ENCODE measurements at places on chromosomes 1 and 21.

- no peak for DNase-seq
Measured at GRCh38 chr1:206703661-206704060, 19.0 kb downstream of the MAPKAPK2 start.

- no peak for DNase-seq
Measured at GRCh38 chr1:165276314-165276713, 80.2 kb downstream of the LMX1A start.

- DNase-seq: peak; percentile 14
Measured at GRCh38 chr1:67441183-67441582, 11.0 kb upstream of the SERBP1 start.

DNA sequence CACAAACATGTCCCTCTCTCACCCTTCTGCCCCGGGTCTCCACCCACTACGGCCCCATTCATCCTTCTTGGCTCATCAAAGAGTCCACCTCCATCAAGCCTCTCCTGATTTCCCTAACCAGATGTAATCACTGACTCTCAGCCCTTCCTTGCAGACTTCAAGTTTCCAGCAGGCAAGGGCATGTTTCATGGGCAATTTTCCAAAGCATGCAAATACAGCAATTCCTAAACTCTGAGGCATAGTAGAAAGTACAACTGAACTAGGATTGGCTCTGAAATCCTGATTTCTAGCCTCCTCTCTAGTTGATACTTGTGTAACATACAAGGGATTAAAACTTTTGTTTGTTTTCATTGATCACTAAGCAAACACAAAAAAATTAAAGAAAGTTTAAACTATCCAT is 109.1 kb upstream of the GADD45A start:
- no peak for DNase-seq

DNA sequence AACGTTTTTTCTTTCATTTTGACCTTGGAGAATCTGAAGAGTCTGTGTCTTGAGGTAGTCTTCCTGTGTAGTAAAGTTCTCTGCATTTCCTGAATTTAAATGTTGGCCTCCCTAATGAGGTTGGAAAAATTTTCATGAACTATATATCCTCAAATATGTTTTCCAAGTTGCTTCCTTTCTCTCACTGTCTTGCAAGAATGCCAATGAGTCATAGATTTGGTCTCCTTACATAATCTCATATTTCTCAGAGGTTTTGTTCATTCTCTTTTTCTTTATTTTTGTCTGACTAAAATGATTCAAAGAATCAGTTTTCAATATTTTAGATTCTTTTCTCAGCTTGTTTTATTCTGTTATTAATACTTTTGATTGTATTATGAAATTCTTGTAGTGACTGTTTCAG is 87.6 kb downstream of the DRAM2 start:
- no peak for DNase-seq

GRCh38 chr1:7539769-7540175 is 231.3 kb upstream of the VAMP3 start:
- DNase-seq: no peak

DNA sequence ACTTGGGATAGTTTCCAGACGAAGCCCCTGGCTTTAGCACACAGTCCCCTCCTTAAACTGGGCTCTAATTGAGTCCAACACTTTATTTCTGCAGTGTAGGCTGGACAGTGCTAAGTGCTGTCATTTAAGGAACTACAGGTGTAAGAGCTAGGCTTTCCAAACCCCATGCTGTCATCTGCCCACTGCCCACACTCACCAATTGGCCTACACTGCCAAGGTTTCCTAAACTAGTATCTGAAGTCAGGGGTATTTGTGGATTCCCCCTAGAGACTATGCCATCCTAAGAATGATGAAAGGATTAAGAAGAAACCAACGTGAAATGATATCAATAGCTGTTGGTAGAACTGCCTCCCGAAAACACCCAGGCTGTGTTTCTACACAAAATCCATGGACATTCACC is 160.9 kb downstream of the TBX15 start:
- DNase-seq: no peak

DNA sequence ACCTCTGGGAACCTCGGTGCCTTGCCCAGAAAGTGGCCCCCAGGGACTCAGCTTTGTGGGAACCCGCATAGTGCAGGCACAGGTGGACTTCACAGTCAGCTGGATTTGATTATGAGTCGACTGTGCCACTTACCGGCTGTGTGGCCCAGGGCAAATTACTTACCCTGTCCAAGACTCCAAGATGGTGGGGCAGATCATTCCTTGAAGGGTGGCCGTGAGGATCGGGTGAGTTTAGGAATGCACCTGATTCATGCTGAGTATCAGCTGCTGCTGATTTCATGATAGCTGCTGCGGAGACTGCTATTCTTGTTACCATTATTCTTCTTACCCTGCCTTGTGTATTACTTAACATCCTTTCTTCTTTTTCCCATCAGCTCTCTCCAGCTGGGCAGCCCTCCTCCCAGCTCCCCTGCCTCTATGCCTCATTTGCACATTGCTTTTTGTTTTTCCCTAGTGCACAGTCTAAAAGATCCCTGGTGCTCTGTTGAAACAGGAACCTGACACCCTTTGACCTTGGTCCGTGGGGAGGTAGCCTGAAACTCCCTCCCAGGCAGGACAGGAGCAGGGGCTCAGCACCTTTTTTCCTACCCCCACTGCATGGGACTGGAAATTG is 40.5 kb upstream of the FHAD1 start:
- DNase-seq: no peak

GRCh38 chr1:41662765-41663437 is 178.4 kb upstream of the EDN2 start:
- no peak for DNase-seq

DNA sequence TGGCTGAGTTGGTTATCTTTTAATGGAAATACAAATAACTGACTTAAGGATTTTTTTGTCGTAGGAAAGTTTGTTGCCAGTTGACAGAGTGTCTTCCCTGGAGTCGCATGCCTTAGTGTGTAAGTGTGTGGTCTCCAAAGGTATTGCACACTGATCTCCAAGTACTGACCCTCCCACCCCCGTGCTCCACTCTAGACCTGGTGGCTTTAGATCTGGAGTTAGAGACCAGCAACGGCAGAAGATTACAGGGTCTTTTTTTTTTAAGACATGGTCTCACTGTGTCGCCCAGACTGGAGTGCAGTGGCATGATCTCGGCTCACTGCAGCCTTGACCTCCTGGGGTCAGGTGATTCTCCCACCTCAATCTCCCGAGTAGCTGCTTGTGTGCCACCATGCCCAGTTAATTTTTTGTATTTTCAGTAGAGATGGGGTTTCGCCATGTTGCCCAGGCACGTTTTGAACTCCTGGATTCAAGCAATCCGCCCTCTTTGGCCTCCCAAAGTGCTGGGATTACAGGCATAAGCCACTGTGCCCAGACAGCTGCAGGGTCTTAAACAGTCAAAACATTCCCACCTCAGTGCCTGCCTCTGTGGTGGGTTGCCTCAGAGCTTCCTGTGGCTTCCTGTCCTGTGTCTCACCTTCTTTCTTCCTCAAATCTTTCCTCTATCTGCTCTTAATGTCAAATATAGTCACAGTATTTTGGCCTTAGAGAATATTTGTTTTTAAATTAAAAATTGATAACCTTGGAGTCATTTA is 6.9 kb downstream of the TRAPPC10 start:
- DNase-seq: no peak

- no peak for DNase-seq
Measured at GRCh38 chr1:89971600-89971999, 23.3 kb upstream of the ZNF326 start.

- DNase-seq: peak; percentile 7
Measured at GRCh38 chr1:172180501-172181285, 239.8 kb upstream of the C1orf105 start.

- DNase-seq: no peak
Measured at GRCh38 chr1:234698686-234699085, 88.7 kb upstream of the IRF2BP2 start.

DNA sequence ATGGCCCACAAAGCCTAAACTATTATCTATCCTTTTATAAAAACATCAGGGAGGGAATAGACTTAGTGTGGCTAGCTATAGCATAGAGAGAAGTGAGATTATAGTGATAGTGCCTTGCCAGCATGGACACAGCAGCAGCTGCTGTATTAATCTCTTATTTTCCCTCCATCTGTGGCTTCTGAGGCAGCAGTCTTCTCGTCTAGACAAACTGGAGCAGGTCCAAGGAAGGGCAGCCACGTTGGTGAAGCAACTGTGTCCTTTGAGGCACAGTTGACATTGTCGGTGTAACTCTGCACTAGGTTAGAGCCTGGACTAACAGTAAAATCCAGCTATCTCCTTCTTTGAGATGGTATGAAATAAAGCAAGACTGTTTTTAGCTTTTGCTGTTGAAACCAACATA is 131.3 kb downstream of the CACHD1 start:
- DNase-seq: no peak

GRCh38 chr1:248144513-248145198 is at the start of gene OR2M5:
Gene OR2M5, plus strand, starts transcription at chr1:248145148. Its CDS starts 0 bp downstream, at chr1:248145148.
- DNase-seq: no peak

GRCh38 chr1:8706995-8707396 is 110.4 kb downstream of the RERE start:
- no peak for DNase-seq

DNA sequence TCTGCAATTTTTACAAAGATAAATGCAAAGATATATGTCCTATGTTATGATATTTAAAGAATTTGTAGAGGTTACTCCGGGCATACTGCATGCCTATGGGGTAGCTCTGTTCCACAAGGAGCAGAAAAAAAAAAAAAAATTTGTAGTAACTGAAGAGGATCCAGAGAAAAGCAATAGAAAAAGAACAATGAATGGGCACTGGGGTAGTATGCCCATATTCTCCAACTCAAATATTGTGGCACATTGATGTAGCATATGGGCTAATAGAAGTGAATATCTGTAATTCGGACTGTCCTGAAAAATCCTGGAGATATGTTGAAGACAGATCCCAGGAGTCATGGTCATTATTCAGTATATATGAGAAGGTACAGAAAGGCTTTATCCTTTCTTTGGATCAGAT is 1.1 kb upstream of the AKIRIN1 start:
- no peak for DNase-seq

DNA sequence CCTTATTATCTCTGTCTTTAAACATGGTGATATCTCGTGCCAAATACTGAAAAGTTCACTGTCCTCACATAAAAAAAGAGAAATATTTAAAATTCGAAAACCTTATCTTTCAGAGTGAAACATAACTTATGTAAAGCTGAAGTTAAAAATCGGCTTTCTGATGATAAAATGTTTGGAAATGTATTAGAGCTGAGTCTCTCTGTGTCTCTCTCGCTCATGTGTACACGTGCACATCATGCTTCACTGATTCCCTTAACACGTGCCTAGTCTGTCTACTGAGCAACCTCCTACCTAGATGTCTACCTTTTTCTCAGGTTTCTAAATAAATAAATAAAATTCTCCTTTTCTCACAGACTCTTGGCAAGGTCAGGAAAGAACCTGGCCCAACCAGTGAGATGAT is 17.1 kb downstream of the HHIPL2 start:
- no peak for DNase-seq

GRCh38 chr1:111538343-111539025 is 35.1 kb upstream of the ADORA3 start:
- DNase-seq: no peak

GRCh38 chr1:184623404-184623803 is 131.3 kb downstream of the EDEM3 start:
- DNase-seq: no peak

DNA sequence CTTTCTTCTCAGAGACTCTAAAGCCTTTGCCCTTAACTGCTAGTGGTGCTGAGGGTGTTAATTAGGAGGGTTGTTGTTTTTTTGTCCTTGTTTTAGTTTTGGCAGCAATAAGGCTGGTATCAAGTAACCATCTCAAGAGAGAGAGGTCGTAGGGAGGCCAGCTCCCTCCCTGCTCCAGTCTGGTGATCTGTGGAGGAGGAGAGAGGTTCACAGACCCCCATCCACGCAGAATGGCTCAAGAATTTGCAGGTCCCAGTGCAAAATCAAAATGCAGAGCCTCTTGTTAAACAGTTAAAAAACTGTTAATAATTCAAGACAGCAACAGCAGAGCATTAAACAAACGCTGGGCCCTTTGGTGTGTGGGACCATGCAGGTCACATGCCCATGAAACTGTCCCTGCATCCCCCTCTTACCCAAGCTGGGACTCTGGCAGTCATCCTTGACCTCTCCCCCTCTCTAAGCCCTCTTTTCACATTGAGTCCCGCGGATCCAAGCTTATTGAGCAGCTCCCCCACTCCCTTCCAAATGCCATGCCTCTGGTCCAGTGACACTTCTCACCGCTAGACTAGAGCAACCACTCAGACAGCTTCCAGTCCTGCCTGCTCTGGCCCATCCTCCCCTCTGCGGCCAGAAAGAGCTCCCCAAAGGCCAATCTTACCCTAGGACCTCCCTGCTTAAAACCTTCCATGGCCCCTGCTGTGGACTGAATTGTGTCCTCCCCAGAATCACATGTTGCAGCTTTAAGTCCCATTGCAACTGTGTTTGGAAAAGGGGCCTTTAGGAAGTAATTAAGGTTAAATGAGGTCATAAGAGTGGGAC is 47.7 kb upstream of the RPL11 start:
- no peak for DNase-seq

- no peak for DNase-seq
Measured at GRCh38 chr1:89069951-89070350, 4.9 kb upstream of the GBP1 start.

DNA sequence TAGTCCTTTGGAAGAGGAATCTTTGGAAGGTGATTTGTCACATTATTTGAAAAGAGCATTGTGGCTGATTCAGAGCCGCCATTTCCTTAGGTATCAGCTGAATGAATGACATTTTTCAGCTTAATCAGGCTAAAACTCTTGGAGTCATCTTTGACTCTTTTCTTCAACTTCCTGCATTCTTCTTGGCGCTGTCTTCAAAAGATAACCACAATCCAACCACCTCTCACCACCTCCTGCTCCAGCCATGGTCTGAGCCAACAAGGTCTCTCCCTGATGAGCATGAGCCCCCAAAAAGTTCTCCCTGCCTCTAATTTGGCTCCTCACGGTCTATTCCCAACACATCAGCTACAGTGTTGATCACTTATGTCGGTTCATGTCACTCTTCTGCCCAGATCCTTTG is 297.6 kb upstream of the RUNX1 start:
- no peak for DNase-seq

DNA sequence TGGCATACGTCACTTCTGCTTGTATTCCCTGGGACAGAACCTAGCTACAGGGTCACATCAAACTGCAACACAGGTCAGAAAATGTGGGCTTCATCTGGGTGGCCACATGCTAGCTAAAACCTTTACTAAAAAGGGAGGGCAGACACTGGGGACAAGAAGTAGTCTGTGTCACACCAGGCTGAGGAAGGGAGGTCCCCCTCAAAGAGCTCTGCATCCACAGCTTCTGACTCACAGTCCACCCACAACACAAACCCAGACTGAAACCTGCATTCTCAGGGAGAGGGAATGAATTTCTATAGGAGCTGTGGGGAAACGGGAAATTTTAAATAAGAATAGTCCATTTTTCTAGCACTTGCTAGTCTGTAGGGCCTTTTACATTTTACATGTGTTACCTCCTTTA is 16.2 kb downstream of the OLIG2 start:
- DNase-seq: no peak

Measured in hypothalamus (tissue), 51 donors.